Lower leg skin (tissue), 4 donors: ENCODE measurements at places on chromosomes 5 and 9.

- DNase-seq = no peak
Observed at GRCh38 chr9:22813529-22813928, 366.9 kb downstream of the DMRTA1 start.

- DNase-seq = no peak
Observed at GRCh38 chr5:38848637-38849036, 2.8 kb downstream of the OSMR start.

- no peak for DNase-seq
Observed at GRCh38 chr9:131116281-131117120, 8.9 kb upstream of the NUP214 start.

DNA sequence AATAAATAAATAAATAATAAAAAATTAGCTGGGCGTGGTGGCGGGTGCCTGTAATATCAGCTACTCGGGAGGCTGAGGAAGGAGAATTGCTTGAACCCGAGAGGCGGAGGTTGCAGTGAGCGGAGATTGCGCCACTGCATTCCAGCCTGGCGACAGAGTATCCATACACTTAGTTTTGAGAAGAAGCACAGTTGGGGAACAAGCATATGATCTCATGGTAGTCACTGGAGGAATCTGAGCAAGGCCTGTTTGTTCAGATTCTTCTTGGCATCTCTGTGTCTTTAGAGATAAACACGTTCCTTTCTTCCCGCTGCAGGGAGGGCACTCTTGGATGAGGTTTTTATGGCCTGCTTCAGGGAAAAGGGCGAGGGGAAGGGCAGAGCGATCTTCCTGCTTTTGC lies 15.6 kb upstream of the DENND1A start:
- DNase-seq = no peak

GRCh38 chr9:137052293-137052692 lies 1.6 kb downstream of the ENTPD2 start:
- no peak for DNase-seq

- no peak for DNase-seq
Observed at GRCh38 chr9:23820451-23821374, 5.3 kb downstream of the ELAVL2 start.

GRCh38 chr5:173664154-173664526 lies 47.7 kb upstream of the BOD1 start:
- peak; percentile 28 for DNase-seq

DNA sequence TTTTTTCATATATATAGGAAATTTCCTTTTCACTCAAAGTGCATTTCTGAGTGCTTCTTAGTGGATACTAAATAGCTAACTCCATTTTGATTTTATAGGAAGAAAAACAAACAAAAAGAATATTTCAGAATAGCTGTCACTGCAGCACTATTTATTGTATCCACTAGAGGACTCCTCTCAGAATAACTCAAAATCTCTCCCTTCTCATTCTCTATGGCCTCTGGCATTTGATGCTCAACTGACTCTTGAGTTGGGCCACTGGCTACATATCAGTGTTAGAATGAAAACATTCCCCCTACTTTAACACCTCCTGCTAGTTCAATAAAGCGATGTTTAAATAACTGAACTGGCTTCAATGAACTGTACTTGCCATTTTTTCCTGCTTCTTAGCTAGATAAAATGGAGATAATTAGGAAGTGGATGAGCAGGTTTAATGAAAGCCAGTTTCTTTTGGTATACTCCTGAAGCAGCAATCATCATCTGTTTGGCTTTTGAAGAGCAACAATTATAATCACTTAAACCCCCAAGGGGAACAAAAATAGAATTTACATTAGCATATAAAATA lies 16.6 kb upstream of the ELAVL2 start:
- no peak for DNase-seq

- no peak for DNase-seq
Observed at GRCh38 chr5:11869203-11869602, 35.0 kb downstream of the CTNND2 start.

DNA sequence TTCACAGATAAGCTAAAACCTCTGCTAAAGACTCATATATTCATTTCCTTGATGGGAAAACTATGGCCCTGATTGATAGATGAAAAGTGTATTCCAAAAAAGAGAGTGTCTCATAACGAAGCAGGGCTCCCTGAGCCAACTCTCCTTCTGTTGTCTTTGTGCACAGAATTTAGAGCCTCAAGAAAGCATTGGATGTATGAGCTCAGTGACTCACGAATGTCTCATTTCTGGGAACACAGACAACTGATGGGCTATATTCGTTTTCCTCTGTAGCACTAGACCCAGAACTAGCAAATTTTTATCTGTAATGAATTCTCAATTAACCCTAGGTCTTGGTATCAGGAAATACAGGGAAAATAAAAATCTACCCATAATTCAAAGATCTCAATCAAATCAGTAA lies 88.4 kb downstream of the LMNB1 start:
- DNase-seq = no peak

- no peak for DNase-seq
Observed at GRCh38 chr5:178228609-178229008, 4.0 kb downstream of the PHYKPL start.

- no peak for DNase-seq
Observed at GRCh38 chr5:17308326-17309065, 91.1 kb downstream of the BASP1 start.

GRCh38 chr5:126973193-126973592 lies 57.2 kb downstream of the MARCHF3 start:
- no peak for DNase-seq

DNA sequence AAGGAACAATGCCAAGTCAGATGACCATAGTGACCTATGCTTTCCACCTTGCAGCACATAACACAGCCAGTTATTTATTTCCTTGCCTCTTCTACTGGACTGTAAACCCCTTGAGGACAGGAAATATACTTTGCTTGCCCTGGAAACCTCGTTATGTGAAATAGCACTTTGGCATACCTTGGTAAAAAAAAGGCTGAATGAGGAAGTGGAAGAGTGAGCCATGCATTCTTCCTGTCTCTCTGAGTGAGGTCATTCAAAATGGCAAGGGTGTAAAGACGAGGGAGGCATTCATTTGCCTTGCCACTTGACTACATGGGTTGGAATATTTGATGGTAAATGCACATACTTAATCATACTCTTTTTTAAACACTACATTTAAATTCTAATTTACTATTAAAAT lies 42.8 kb upstream of the SVEP1 start:
- no peak for DNase-seq

GRCh38 chr9:130634191-130634768 lies 30.1 kb upstream of the PRDM12 start:
- DNase-seq = peak; percentile 56

GRCh38 chr9:16025627-16026026 lies 472.8 kb downstream of the CCDC171 start:
- DNase-seq = no peak

GRCh38 chr5:124843596-124843899 lies 97.1 kb upstream of the ZNF608 start:
- no peak for DNase-seq

DNA sequence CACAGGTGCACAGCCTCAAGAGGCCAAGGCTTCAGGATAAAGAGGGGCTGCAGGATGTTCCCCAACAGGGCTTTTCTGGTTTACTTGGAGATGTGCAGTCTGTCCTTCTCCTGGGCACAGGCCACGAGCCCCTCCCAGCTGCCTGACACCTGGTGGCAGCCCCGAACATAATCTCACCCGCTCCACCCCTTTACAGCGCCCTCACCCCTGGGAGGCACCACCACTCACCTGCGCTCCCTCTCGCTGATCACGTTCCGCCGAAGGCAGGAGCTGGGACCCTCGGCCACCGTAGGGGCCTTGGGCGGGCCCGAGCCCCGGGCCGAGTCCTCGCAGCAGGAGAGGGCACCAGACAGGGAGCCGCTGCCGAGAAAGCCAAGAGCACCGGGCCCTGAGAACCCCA lies 514 bp downstream of the SOHLH1 start:
- no peak for DNase-seq

GRCh38 chr5:81363093-81363871 lies 30.7 kb downstream of the ACOT12 start:
- no peak for DNase-seq

DNA sequence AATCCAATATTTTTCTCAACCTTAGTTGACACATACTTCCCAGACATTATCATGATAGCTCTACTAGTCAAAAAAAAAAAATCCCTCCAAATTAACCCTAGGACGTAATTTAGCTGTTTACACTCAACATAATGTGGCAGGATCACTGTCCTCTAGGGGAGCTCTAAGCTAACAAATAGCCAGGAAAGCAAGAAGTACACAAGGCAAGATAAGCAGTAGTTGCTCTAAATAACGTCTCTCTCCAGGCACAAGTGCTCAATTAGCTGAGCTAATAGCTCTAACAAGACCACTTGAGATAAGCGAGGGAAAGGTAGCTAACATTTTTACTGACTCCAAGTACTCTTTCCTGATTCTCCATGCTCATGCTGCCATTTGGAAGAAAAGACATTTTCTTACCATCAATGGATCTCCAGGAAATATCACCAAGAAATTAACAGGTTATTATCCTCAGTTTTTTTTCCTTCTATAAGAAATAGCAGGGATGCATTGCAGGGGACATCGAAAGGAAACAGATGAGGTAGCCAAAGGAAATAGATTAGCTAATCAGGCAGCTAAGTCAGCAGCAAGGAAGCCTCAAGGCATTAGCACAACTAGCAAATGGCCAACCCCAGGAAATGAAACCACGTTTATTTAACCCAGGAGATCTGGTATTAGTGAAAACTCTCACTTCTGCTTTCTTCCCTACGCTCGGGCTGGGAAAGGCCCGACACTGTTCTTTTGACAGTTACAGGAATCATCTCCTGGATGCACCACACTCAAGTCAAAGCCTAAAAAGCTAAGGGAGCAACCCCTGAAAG lies 614.1 kb downstream of the PTPRD start:
- no peak for DNase-seq

DNA sequence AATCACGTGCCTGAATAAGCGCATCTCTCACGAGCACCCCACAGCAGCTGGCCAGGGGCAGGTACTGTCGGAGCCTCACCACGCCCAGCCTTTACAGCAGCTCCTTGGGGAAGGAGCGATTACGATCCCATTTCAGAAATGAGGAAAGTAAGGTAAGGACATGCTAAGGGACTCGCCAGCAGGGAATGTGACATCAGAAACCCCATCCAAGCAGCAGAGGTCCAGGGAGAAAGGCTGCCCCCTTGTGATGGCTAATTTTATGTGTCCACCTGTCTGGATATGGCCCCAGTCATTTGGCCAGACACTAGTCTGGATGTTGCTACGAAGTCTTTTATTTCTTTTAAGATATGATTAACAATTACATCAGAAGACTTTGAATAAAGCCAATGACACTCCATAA lies 77.3 kb downstream of the UBE2QL1 start:
- peak; percentile 40 for DNase-seq

GRCh38 chr9:106857811-106858470 lies 5.0 kb upstream of the ZNF462 start:
- DNase-seq = no peak

DNA sequence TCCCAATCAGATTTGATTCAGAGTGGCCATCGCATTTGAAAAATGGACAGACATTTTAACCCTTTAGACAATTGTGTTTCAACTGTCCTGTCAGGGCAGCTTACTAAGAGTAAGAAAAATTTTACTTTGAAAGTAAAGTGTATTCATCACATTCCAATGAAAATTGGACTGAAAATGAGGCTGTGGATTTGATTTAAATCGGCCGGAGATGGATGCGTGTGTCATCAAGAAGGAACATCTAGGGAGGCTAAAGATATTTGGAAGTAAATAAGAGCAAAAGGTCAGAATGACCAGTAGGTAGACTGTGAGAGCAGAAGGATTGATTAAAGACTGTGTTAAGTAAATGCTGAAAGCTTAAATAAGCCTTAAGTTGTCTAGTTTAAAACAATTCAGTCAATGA lies 1.5 kb downstream of the ZCCHC7 start:
- DNase-seq = no peak

DNA sequence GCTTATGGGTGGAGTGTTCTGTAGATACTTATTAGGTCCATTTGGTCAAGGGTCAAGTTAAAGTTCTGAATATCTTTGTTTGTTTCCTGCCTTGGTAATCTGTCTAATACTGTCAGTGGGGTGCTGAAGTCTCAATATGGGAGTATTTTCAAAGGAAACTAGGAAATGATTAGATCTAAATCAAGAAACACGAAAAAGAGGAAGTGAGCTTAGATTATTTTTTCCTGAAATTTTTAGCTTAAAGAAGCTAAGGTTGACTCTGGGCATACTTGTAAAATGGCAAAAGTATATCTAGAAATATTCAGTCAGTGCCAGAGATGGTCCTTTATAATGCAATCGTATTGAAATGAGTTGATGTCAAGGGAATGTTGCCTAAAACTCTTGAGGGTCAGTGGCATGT lies 313.5 kb downstream of the ICE1 start:
- no peak for DNase-seq

DNA sequence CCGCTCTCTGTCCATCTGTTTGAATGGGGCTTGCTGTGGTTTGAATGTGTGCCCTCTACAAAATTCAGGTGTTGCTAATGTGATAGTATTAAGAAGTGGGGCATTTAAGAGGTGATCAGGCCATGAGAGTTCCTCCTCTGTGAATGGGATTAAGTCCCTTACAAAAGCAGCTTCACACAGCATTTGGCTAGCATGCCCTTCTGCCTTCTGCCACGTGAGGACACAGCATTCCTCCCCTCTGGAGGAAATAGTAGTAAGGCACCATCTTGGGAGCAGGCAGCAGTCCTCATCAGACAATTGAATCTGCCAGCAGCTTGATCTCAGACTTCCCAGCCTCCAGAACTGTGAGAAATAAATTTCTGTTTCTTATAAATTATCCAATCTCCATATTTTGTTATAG lies 540.2 kb downstream of the CSNK1G3 start:
- DNase-seq = no peak

- no peak for DNase-seq
Observed at GRCh38 chr9:76292246-76292645, 102.0 kb downstream of the RFK start.

DNA sequence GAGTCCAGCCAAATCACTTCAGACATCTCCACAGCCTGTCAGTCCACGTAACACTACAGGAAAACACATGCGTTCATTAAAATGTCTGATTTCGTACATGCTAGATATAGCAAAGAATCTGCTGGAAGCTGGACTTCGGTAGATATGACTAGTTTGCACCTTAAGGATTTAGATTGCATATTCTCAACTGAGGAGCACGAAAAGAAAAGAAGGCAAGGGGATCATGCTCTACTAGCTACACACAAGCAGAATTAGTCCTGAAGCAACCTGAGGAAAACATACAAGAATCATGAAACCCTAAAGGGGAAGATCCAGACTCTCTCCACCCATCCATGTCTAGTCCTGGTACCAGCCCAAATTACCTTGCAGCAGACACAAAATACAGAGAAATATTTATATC lies 36.1 kb upstream of the SSBP2 start:
- no peak for DNase-seq

GRCh38 chr9:126719618-126720031 lies 85.2 kb upstream of the ZBTB43 start:
- peak; percentile 80 for DNase-seq

DNA sequence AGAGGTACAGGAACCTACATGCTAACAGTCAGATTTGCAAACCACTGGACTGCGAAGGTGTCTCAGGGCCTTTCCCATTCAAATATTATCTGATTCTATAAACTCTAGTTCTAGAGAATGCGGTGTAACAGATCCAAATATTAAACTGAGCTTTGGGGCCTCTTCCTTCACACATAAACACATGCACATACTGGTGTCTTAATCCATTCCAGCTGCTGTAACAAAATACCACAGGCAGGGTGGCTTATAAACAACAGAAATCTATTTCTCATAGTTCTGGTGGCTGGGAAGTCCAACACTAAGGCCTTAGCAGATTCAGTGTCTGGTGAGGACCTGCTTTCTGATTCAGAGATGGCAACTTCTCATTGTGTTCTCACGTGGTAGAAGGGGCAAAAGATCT lies 30.2 kb downstream of the RETREG1 start:
- no peak for DNase-seq

- no peak for DNase-seq
Observed at GRCh38 chr9:99873531-99873930, 32.9 kb upstream of the STX17 start.

- DNase-seq = no peak
Observed at GRCh38 chr5:73828465-73828864, 202.5 kb downstream of the ARHGEF28 start.
